Esophagus mucosa (tissue), 1 donor: ENCODE measurements at places on chromosomes 5 and 9.

DNA sequence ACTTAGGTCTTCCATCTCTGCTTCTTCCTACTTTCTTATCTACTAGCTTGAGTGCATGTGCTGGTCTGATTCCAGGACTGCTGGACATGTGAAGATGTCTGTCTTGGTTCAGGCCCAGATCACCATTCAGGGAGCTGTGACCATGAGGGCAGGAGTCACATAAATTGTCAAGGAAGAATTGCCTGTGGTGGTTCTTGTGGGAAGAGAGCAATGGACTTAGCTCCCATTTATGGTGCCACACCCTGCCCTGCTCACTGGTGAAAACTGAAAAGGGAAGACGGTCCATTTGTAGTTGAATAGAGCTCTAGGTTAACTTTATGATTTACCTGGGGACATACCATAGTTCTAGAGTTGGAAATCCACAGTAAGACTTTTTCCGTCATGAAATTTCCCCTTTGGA lies 244.3 kb upstream of the ZNF608 start:
- no peak for ATAC-seq

- ATAC-seq: no peak
These were observed 52.1 kb downstream of the ABCA1 start for GRCh38 chr9:104875897-104876296.

GRCh38 chr5:135710045-135710675 lies 124.3 kb upstream of the SLC25A48 start:
- ATAC-seq: no peak

- no peak for ATAC-seq
These were observed 195.3 kb downstream of the FBXL7 start for GRCh38 chr5:15695215-15695731.

- ATAC-seq: no peak
These were observed 187.5 kb downstream of the SNCAIP start for GRCh38 chr5:122499585-122499984.

DNA sequence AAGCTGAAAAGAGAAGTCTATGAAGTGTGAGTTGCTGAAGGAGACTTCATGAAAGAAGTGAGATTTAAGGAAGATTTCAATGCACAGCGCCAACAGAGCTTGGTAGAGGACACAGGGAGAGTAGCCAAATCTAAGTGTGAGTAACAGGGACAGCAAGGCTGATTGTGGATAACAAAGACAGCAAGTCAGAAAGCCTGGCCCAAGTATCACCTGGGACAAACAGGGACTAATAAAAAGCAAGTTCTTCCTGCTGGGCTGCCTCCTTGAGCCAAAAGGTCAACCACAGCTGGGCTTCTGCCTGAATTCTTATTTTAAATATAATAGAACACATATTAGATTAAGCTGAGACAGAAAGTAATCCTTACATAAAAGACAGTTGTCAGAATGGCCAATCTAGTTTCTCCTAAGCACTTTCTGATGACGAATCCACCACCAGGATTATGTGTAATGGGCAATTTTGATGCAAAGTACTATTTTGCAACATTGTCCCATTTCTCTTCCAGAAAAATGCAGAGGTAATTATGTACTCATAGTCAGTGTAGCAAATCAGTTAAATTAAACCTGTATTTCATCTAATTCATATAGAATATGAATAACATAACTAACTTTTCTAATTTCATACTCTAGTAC lies 73.8 kb downstream of the MAPKAP1 start:
- ATAC-seq: peak; percentile 70

GRCh38 chr5:117761186-117761585 lies 1186.6 kb upstream of the SEMA6A start:
- no peak for ATAC-seq

DNA sequence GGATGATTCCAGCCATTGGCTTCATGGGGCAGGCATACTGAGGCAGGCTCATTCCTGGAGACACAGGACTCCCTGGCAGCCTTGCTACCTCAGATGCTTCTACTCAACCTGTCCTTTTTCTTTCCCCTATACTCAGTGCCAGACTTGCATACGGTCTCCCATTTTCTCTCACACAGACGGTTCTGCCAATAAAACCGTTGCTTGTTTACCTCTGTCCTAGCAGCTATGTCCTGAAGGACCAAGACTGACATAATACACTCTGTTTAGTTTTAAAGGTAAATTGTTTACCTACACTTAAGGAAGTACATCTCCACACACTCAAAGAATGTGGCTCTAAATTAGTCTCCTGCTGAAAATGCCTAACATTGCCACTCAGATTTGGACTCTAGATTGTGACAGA lies 151.0 kb upstream of the RFX3 start:
- no peak for ATAC-seq

DNA sequence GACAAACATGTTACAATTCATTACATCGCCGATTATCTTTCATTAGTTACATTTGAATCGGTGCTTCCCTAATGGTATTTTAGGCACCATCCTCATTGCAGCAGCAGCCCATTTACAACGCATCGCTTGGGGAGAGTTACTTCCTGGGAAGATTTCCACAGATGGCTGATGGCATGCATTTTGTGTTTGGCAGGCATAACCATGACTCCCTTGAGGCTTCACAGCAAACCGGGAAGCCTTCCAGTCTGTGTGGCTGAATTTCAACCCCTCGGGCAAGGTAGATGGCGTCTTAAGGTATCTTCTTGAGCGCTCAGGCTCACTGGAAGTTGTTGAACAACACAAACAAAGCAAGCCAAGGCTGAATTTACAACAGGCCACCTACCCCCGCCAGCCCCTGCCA lies 1.6 kb upstream of the DNAH5 start:
- no peak for ATAC-seq

- no peak for ATAC-seq
These were observed 358.0 kb downstream of the ENC1 start for GRCh38 chr5:74282490-74282889.

DNA sequence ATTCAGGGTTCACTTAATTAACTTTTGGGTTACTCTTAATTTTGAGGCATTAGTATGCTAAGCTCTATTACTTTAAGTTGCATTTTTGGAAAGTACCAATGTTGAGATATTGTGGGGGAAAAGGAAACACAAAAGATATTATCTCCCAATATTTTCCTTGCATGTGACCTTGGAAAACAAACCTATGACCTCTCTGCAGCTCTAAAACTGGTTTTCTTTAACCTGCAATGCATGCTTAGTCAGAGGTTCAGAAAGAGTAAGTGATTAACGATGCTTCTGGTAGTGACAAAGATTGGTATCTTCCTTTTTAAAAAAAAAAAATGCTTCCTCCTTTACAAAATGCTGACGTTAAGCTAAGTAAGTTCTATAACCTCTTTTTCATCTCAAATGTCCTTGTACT lies 44.9 kb upstream of the CDH18 start:
- ATAC-seq: no peak

- no peak for ATAC-seq
These were observed 19.4 kb downstream of the LAMC3 start for GRCh38 chr9:131028221-131028884.

GRCh38 chr5:53397141-53397757 lies 83.2 kb upstream of the FST start:
- ATAC-seq: no peak

DNA sequence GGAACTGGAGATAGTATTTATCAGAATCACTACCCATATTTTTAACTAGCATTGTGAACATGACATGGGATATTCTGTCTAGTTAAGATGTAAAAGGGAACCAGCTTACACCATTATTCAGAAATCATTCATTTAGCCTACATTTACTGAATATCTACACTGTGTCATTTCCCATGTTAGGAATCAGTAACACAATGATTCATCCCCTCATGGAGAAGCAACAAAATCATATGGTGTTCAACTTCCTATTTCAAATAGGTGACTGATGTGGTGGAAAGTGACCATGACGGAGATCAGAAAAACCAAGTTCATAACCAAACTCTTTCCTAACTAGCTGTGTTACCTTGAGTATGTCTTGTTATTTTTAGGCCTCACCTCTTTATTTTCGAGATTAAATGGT lies 550.0 kb upstream of the TUSC1 start:
- ATAC-seq: no peak

GRCh38 chr5:36253575-36253974 lies 11.8 kb upstream of the NADK2 start:
- ATAC-seq: no peak

GRCh38 chr9:109801484-109801883 lies 21.5 kb downstream of the PALM2AKAP2 start:
- ATAC-seq: no peak

DNA sequence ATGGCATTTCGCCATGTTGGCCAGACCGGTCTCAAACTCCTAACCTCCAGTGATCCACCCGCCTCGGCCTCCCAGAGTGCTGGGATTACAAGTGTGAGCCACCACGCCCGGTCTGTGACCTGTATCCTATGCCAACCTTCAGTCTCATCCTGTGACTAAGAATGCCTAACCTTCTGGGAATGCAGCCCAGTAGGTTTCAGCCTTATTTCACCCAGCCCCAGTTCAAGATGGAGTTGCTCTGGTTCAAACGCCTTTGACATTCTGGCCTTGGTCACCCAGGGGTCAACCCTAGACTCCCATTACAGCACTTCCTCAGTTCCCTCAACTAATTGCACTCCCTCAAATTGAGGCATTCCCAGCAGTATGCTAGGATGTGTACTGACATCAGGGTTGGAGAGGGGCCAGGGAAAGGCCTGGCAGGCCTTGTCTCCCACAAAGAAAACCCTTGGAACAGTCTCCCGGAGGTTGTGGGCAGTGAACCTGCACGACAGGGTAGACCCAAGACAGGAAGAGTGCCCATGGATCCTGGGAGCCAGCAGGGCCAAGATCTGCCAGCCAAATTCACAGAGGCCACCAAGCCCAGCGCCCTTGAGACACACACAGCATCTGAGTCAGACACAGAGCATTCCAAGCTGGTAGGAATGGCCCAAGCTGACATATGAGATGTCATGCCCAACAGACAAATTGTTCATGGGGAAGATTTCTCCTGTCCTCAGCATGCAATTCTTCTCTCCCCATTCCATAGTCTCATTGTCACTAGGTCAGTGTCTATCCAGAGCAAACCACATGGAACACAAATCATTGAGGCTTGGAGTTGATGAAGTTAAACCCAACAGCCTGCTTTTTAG lies 24.9 kb upstream of the SMU1 start:
- ATAC-seq: peak; percentile 84

DNA sequence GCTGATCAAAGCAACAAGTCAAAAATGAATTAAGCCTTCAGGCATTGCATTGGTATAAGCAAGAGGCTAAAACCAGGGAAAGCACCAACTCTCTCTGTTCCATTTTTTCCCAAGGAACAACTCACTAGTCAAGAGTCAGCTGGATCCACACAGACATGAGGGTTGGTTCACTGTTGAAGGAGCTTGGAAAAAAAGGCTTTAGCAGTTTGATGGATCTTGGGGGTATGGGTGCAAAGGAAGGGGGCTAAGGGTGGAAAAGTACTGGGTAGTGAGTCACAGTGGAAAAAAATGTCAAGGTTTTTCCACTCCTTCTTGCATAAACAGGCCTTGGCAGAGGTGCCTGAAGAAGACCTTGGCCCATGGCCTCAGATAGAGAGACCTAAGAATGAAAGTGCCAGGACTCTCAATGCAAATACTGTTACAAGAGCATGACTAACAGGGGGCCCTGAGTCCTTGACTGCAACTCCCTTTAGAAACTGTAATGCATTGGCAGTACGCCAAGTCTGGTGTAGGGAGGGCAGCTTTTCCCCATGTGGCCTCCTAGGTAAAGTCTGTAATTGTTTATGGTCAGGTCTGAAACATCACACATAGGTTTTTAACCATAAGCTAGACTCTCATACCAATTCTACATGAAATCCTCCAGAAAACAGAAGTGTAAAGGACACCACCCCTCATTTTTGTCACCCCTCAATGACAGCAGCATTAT lies 23.7 kb downstream of the ACTL7A start:
- ATAC-seq: peak; percentile 28

DNA sequence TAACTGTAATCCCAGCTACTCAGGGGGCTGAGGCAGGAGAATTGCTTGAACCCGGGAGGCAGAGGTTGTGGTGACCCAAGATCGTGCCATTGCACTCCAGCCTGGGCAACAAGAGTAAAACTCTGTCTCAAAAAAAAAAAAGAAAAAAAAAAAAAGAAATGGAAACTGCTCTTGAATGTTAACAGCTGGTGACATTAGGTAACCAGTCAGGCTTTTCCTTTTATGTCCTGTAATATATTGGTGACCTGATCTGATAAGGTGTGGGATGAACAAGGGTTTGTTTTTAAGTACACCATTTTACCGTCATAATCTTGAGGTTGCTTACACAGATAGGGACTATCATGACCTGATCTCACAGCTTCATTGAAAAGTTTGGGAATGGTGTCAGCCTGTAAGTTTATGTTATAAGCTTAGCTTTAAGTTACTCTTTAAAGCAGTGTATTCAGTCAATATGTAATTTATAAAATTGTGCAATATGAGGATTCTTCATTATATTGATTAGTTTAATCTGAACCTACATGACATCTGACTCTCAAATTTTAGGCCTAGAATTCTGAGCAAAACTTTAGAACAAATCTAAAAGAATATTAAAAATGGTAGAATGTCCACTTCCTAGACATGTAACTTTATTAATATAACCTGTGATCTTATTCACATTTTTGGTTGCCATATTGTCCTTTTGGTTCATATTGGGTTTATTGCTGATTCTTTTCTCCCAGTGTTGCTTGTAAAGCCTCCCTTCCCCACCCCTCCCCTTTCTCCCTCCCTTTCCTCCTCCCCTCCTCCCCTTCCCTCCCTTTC lies 41.4 kb downstream of the RAI14 start:
- no peak for ATAC-seq

DNA sequence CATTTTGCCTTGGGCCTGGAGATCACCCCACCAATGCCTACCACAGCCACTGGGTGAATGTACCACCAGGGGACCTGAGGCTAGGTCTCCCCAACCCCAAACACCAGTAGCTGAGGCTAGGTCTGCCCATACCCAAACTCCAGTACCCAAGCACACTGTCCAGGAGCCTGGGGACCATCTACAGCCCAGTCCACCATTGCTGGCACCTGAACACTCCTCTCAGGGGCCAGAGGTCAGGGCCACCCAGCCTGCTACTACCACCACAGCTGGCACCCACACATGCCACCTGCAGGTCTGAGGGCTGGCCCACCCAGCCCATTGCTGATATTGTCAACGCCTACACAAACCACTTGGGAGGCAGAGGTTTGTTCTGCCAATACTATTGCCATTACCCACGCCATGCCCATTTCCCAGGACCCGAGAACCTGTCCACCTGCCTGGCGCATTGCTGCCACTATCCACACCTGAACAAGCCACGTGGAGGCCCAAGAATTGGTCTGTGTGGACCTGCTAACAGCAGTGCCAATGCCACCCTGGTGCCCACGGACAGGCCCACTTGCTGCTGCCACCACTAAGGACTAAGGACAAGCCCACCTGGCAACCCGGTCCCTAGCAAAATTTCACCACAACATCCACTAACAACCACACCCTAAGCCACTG lies 59.2 kb downstream of the ZDHHC21 start:
- no peak for ATAC-seq

DNA sequence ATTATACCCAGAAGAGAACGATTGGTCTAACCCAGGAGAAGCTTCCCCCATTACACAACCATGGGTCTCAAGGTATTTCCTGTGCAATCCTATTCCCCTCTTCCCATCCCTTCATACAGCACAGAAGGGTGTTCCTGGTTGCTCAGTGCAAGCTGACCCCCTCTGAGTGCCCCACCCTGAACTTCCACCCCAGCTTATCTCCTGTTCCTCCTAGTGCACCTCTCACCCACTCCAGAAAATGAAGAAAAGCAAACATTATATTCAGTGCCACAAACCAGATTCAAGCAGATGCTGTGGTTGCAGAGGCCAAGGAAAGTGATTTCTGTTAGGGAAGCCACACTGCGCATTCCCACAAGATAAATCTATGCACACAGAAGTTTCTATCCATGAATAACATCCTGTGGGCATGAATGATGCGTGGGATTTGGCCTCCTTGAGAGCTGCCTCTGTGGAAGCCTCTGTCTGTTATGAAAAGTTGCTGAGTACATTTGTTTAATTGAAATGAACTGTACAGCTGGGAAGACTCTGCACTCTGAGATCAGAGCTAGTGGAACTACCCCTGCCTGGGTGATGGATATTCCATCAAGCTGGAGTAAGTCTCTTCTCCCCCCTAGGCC lies 2.2 kb upstream of the OR2S2 start:
- no peak for ATAC-seq
